ENCODE measurements at places on chromosomes 3 and 15. TPM values are rescaled to one million over a fixed set of nuclear protein-coding genes. Genes with fewer than 3 reads are reported as not detected.

CIDEC gene
- total RNA-seq, result 0.36 TPM

KIF15 gene
- 0.85 TPM for total RNA-seq

CCR3 gene
- total RNA-seq, result not detected

CYP1A2 gene
- not detected for total RNA-seq

FAM3D gene
- total RNA-seq, result 0.16 TPM

- no peak for DNase-seq
These were observed 300.3 kb downstream of the GABRG3 start for GRCh38 chr15:27271258-27271657.

DNA sequence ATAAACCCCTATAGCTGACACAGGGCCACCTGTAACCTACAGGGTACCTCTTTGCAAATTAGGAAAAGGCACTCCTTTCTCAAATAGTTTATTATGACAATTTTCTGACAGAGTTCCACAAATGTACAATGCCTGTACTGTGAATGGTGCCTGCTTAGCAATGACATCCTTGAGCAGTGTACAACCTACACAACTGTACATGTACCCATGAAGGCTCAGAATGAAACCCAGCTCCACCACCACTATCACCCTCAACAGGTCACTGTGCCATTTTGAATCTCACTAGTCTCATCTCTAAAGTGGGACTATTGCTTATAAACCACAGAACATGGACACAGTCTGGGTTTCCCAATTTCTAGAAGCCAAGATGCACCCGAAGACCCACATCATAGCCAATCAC, 7.0 kb downstream of the MFGE8 start:
- DNase-seq, result no peak

- DNase-seq, result no peak
These were observed at the start of gene ATP2B2 for GRCh38 chr3:10505050-10505790. Gene ATP2B2, minus strand, starts transcription at chr3:10505586. Its CDS starts 56,043 bp downstream, at chr3:10449543.

DNA sequence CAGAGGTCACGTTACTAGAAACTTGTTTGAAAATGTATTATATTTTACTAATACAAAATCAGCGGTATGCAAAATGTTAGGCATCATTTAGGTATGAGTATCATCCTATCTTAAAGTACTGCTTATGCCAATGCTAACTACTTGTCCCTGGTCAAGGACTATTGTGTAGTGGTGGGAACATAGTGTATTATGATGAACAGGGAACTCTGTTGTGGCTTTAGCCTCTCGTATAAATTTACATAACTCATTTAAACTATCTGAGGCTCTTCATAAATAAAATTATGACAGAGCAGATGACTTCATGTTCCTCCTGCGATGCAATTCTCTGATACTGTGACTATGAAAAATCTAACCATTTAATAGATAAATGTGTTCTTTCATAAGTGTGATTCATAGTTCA, 451.9 kb downstream of the NLGN1 start:
- no peak for DNase-seq

- no peak for DNase-seq
These were observed 47.8 kb upstream of the NDN start for GRCh38 chr15:23734862-23735261.

GRCh38 chr3:87442470-87442869, 166.1 kb upstream of the POU1F1 start:
- no peak for DNase-seq

DNA sequence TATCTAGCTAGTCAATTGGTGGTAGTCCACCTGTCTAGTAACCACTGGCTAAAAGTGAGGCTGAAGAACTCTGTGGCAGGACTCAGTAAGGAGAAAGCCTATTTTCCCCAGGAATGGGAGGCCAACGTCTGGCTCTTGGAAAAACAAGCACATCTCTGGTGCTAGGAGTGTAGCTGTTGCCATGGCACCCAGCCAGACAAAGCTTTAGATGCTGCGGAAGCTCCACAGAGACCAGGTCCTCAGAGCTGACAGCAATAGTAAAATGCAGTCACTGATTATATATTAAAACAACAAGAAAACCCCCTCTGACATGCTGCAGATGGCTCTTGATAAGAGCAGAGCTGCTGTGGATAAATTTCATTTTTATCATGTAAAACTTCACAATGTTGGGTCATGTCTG, 124.9 kb upstream of the STRIT1 start:
- peak; percentile 40 for DNase-seq

DNA sequence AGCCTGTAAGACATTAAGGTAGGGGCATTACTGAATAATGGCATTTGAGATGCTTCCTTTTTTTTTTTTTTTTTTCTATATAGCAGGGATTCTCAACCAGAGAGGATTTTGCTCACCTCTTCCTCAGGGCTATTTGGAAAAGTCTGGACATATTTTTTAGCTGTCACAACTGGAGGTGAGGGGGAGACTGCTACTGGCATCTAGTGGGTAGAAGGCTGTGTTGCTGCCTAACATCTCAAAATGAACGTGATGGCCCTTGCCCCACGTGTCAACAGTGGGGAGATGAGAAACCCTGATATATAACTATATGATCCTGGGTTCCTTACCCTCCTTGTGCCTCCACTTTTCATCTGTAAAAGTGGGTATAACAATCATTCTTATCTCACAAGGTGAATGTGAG, 71.9 kb downstream of the CADPS start:
- DNase-seq, result no peak

GRCh38 chr3:115245899-115246298, 98.8 kb upstream of the ZBTB20 start:
- DNase-seq, result no peak
